CD4-positive, alpha-beta T cell (primary cell): ENCODE measurements at places on chromosomes 3 and 15.

DNA sequence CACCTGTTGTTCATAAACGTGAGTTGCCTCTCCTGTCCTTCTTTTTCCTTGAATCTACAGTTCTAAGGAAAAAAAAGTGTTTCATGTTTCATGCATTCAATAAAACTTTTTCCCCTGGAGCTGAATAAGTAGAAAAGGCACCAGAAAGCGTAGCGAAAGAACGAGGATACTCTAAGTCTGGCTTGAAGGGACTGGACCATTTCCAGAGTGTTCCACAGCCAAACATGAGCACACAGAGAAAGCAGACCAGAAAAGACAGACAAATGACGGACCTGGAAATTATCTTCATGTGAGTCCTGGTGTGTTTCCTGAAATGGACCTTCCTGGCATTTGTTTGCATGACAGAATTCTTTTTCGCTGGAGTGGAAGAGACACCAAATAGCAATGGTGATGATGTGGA is 204.7 kb downstream of the SV2B start:
- no peak for DNase-seq

DNA sequence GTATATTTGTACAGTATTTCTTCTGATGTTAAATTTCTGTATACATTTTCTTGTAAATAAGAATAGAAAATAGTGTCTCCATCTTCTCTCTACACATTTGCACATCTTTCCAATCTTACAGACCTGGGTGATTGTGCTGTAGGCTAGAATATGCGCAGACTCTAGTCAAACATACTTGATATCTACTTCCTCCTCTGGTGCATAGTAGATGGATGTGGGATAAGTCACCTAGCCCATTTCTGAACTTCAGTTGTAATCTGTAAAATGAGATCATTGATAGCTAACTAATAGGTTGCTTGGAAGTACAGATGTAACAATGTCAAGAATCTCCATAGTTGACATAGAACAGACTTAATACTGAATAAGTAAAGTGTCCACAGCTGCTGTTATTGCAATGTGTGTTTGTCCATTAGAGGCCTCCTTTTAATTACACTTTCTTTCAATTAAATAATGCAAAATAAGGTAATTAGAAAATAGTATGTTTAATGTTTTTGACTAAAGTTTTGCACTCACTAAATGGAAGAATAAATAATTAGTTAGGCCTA is 46.7 kb downstream of the ALCAM start:
- no peak for DNase-seq

DNA sequence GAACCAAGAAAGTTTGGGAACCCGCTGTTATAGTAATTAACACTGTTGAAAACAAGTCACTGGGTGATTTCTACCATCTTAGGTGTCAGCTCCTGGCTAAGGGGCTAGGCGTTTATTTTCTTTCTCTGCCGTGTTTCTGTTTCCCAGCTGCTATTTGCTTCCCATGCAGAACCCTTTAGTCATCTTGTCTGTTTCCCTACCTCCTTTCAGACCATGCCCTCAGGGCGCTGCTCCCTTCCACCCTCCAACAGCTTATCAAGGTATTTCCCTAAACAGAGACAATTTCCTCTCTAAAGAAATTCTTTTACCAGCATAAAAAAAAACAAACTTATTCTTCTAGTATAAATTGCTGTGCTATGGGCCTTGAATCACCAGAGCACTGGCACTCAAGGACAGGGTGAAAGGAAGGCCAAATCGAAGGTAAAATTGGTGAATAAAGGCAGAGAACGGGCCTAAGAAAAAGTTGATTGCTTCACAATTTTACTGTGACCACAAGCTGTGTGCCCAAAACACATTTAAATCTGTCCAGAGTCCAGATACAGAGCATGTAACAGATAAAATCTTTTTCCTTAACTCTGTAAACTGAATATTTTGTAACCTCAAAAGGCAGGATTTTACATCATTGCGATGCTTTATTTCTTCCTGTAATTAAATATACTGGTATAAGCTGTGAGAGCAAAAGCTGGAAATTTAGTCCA is 319.2 kb downstream of the ZNF621 start:
- DNase-seq, result no peak

DNA sequence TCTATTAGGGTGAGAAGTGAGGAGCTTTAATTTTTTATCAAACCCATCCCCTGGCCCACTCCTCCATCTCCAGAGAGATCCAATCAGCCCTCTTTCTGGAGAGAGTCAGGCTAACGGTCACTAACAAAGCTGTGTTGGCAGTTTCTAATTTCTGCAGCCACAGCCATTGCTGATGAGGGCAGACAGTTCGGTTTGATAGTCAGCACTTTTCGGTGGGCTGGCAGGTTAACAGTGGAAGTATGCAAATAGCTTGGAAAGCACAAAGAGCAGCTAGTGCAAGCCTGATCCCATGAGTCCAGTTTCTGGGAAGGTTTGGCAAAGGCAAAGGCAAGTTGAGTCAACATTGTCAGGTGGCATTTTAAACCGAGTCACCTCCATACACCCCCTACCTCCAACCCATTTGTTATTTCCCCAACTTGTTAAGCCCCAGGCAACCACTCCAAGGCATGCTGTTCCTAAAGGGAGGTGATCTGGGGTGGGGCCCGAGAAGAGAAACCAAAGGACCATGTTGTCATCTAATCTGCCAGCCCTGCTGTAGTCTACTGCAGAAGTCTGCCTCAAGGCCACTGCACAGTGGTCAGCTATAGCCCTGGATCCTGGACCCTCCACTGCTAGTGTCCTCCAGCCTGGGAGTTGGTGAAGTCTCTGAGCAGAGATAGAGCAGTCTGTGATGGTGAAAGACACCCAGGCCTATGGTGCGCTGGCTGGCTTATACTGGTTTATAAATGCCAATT is 1.7 kb downstream of the CCR1 start:
- no peak for DNase-seq

DNA sequence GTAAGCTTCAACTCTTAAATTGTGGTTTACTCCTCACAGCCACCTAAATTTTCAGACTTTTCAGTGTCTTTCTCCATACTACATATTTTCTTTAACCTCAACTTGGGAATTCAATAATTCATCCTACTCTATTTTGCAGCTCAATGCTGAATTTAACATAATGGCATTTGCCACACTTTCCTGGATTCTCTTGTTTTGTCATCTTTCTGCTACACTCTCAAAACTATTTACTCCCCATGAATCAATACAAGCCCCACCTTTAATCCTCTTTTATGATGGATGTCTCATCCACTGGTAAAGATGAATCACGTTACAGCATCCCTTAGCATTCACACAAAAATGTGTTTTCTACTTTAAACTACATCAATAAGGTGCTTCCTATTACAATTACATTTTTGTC is 19.6 kb upstream of the CHMP2B start:
- no peak for DNase-seq

- no peak for DNase-seq
Observed at GRCh38 chr3:49790626-49791411, 4.5 kb upstream of the IP6K1 start.

GRCh38 chr3:188133646-188134045 is 20.3 kb upstream of the LPP start:
- no peak for DNase-seq

- DNase-seq, result no peak
Observed at GRCh38 chr3:51588724-51589123, 50.2 kb downstream of the RAD54L2 start.

GRCh38 chr3:3783696-3784095 is 15.5 kb upstream of the LRRN1 start:
- no peak for DNase-seq
